ENCODE measurements at places on chromosomes 12 and 14.
A peak's percentile ranks its signal among the peaks of the same experiment; 100 is the strongest.

DNA sequence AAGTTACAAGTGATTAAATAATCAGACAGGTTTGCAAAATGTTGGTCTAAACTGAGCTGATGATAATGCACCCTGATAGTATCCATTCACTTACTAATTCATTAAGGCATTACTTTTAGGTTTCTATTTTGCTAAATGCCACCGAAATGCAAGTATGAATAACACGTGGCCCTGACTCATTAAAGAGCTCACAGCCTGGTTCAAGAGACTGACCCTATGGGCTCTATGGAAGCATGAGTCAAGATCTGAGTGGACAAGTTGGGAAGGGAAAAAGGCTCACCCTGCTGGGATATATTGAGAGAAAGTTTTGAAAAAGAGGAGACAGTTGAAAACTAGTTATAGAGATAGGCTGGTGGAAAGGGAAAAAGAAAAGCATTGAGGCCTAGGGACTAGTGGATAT lies 14.8 kb upstream of the LRRC9 start:
- no peak for DNase-seq

DNA sequence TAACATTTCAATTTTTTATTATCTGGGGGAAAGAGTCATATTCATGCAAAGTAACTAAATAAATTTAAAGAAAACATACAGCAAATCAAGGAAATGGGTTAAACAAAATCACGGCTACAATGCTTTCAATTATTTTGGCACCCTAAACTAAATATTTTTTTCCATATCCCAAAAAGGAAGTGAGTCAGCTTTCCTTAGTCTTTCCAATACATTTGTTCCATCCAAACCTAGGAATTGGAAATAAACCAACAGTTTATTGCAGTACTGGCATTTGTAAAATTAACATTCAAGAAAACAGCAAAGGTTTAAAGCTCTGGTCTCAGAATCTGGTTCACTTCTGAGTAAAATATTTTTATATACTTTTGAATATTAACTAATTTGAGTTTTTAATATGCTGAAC lies 89.2 kb downstream of the BCL2L14 start:
- no peak for DNase-seq

DNA sequence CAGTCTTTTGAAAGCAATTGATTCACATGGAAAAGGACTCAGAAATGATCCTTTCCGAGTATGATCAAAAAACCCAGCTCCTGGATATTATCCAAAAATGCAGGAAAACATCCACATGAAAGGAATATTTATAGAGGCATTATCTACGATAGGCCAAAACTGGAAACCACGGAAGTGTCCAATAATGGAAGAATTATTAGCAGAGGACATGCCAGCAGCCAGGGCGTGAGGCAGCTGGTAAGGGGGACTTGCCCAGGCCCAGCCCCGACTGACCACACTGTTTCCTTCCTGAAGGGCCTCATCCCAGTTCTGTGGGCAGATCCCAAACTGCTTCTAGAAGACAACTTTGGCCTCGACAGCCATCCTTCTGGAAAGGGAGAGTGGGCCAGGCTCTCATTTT lies 20.5 kb downstream of the ACTN1 start:
- DNase-seq, result no peak

GRCh38 chr14:105465209-105466031 lies 9.2 kb upstream of the CRIP2 start:
- DNase-seq, result no peak

DNA sequence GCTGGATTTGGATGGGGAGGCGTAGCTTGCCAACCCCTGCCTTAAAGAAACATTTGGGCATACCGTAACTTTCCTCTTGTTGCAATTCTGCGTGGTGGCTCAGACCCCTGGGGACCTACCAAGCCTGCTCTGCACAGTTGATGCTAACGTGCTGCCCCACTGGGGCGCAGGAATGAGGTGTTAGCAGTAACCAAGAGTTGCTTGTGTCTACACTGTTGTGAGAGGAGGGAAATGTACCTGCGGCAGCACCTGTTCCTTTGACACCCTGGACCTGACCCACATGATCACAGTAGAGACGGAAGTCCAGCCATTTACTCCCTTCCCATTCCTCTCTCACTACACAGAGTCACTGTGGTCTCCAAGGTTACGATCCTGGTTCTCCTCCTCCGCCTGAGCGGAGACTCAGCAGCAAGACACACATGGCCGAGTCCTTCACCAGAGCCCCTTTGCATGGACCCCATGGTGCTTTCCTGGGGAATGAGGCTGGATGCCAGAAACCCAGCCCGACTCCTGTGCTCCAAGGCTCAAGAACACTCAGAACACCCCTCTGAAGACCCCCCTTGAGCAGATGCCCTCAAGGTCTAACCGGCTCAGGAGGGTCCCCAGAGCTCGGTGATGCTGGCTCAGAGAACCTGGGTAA lies 84.8 kb downstream of the FBXL14 start:
- DNase-seq, result no peak

DNA sequence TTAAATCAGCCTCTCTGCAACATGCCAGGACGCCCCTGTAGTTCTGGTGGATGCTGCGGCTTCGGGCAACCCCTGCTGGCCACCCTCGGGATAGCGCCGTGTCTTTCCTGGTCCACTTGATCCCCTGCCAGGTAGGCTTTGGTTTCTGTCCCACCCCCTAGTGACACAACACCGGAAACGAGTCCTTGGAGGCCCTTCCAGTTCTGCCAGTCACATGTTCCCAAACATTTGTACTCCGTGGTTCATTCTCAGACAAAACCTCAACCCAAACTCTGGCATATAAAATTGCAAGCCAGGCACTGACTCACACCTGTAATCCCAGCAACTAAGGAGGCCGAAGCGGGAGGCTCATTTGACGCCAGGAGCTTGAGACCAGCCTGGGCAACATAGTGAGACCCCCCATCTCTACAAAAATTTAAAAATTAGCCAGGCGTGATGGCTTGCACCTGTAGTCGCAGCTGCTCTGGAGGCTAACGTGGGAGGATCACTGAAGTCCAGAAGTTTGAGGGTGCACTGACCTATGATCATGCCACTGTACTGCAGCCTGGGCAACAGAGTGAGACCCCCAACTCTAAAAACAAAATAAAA lies 37.0 kb downstream of the RASAL1 start:
- peak; percentile 88 for DNase-seq

DNA sequence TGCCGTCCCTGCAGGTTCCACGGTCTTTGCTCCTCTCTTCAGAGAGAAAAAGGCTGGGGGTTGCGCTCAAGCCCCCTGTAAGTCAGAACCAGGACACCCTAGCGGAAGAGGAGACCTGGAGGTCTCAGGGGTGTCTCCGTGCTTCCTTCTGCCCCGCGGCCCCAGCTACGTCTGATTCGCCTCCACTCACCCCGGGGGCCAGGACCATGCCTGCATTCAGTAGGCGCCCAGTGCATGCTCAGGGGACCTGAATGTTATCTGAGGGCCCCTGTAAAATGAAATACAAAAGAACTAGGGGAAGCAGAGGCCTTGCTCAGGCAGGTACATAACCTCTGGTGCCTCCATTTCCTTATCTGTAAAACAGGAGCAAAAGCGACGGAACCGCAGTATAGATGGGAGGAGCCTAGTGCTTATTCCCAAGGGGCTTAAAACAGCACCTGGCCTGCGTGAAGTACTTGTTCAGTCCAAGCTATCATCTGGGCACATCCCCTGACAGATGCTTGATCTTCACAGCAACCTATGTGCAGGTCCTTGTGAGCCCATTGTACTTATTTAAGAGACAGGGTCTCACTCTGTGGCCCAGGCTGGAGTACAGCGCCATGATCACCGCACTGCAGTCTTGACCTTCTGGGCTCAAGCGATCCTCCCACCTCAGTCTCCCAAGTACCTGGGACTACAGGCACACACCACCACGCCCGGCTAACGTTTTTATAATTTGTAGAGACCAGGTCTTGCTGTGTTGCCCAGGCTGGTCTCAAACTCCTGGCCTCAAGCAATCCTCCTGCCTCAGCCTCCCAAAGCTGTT lies 110.3 kb upstream of the NCOR2 start:
- no peak for DNase-seq

Data from activated naive CD4-positive, alpha-beta T cell treated with anti-CD3 and anti-CD28 coated beads for 36 hours (primary cell).